Subcutaneous adipose tissue (tissue), 4 donors: ENCODE measurements at places on chromosomes 1 and 21. TPM values are rescaled to one million over a fixed set of nuclear protein-coding genes. Genes with fewer than 3 reads are reported as not detected.

C1orf226 gene
- 1.1 TPM for total RNA-seq

FRRS1 gene
- 6.7 TPM for total RNA-seq

RASAL2 gene
- 19.7 TPM for total RNA-seq

PLA2G2C gene
- not detected for total RNA-seq

RUSC1 gene
- 11.3 TPM for total RNA-seq

CHD5 gene
- total RNA-seq = not detected

FOXD2 gene
- total RNA-seq = not detected

RHBG gene
- total RNA-seq = not detected

SPATA6 gene
- 30.8 TPM for total RNA-seq

PLA2G2D gene
- not detected for total RNA-seq

TSNAX gene
- 37.2 TPM for total RNA-seq

CCDC181 gene
- not detected for total RNA-seq

HSD11B1 gene
- 2.1 TPM for total RNA-seq

CFHR3 gene
- total RNA-seq = not detected

HPDL gene
- not detected for total RNA-seq

DCST2 gene
- 3.7 TPM for total RNA-seq

GOLPH3L gene
- 20.1 TPM for total RNA-seq

CHODL gene
- 0.22 TPM for total RNA-seq

RNF187 gene
- 12.9 TPM for total RNA-seq

FCAMR gene
- not detected for total RNA-seq

PCP4L1 gene
- total RNA-seq = not detected

TINAGL1 gene
- total RNA-seq = 373 TPM

CELA2B gene
- not detected for total RNA-seq

ABCA4 gene
- total RNA-seq = 0.22 TPM

TDRD5 gene
- total RNA-seq = 0.16 TPM

DNAJC28 gene
- total RNA-seq = 1.5 TPM
